ENCODE measurements at places on chromosomes 2 and 18. TPM values are rescaled to one million over a fixed set of nuclear protein-coding genes. Genes with fewer than 3 reads are reported as not detected.

DNA sequence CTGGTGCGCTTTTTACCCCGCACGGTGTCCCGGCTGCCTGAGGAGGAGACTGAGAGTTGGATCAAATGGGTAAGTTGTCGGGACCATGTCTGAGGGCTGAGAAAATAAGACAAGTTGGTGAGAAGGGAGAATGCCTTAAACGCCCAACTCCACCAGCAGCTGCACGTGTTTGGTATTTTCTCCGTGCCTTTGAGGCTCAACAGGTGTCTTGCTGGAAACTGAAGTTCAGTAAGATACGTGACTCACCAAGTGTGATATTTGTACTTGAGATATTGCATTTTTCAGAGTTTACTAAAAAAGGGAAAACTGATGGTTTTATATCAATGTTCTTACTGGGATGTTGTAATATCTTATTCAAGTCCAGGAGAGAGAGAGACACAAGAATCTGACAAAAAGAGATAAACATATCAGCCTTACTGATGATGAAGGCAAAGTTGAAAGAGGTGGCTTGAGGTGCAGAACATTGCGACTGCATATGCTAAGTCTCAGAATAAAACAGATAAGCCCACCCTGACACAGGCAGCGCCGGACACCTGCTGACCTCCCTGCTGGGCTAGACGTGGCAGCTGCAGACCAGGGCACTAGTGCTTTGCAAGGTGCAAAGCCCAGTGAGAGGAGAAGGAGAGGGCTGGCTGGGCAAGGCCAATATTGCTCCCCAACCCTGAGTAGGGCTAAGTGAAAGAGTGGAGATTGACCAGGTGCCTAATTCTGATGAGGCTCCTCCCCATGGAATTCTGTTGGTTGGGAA is 33.1 kb downstream of the TRPM8 start:
- no peak for DNase-seq
- H3K36me3 ChIP-seq: no peaks in the 10 kb centered on the region
- H3K4me1 ChIP-seq: no peaks in the 10 kb centered on the region

Gene SPP2
- total RNA-seq: not detected

Gene MAP3K19
- total RNA-seq: not detected

Gene UGT1A8
- total RNA-seq: not detected

All from breast epithelium (tissue), 4 donors.